AG09319 (cell line): ENCODE measurements at places on chromosomes 5 and 9.

GRCh38 chr5:94361832-94362796 is 256.3 kb downstream of the KIAA0825 start:
- DNase-seq, result no peak

GRCh38 chr9:761793-762560 is 79.5 kb upstream of the DMRT1 start:
- DNase-seq, result no peak

- no peak for DNase-seq
Measured at GRCh38 chr9:89498852-89499480, 1.1 kb upstream of the SEMA4D start.

GRCh38 chr5:174312641-174313040 is 267.1 kb downstream of the NSG2 start:
- DNase-seq, result no peak

- peak; percentile 49 for DNase-seq
Measured at GRCh38 chr5:135028791-135029476, 5.1 kb downstream of the PITX1 start.

DNA sequence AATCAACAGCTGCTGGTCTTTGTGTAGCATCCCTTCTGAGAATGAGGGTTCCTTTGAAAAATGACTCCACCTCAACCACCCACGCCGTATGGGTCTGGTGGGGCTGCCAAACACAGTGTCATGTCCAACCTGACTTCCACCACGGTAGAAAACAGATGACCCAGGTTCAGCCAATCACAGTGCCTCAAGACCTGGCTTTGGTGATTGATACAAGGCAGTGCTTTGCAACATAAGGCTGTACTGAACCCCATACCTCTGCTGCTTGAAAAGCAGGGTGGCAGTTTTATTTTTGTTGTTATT is 11.5 kb upstream of the TGFBR1 start:
- DNase-seq, result no peak

DNA sequence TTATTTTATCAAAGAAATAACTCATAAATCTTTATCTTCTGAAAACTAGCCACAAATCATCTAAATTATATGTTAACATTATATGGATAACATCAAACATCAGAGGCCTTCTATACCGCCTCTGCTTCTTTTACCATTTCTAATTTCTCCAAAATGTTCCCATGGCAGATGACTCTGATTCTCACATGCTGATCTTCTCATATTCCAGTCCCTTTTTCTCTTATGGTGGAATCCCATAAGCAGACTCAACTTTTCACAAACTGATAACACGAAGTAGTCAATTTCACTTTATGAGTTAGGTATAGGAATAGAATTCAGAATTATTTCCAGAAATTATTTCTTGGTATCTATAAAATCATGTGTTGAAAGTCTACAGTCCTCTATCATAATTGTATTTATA is 212.3 kb downstream of the ENC1 start:
- DNase-seq, result no peak

GRCh38 chr9:100111235-100111634 is 12.2 kb downstream of the INVS start:
- DNase-seq, result peak; percentile 91

DNA sequence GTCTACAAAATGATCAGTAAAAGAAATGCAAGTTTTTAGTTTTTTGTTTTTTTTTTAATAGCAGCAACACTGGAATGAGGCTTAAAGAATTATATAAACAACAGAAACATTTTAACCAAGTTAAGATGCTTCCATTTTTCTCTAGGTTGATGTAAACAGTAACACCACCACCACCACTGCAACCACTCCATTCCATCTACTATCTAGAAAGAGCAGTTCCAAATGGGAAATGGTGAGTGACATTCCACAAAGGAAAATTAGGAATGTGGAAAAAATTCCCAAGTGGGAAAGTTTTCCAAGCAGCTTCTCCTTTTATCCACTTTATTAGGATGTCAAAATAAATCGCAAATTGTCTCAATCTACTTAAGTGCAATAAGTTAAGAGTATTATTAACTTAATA is 32.6 kb downstream of the SLC38A9 start:
- DNase-seq, result no peak

DNA sequence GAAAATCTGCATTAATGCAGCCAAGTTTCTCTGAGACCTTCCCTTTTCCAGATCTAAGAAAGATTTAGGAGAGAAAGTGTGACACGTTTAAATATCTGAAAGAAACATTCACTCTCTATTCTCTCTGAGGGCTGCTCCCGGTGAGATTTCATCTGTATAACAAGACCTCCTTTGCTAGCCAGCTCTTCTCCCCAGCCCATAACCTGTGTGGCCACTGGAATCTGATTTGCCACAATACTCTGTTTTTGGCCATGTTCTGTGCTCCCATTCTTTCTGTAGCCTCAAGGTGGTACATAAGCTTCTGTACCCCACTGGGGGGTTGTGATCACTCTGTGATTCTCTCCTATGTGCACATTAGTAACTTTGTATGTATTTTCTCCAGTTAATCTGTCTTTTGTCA is 291.0 kb upstream of the SEMA6A start:
- DNase-seq, result no peak

- DNase-seq, result no peak
Measured at GRCh38 chr9:117864385-117865057, 160.3 kb downstream of the TLR4 start.

- DNase-seq, result no peak
Measured at GRCh38 chr9:111944241-111944866, 47.7 kb downstream of the UGCG start.

- DNase-seq, result no peak
Measured at GRCh38 chr9:121439711-121440664, 59.7 kb downstream of the GGTA1 start.

DNA sequence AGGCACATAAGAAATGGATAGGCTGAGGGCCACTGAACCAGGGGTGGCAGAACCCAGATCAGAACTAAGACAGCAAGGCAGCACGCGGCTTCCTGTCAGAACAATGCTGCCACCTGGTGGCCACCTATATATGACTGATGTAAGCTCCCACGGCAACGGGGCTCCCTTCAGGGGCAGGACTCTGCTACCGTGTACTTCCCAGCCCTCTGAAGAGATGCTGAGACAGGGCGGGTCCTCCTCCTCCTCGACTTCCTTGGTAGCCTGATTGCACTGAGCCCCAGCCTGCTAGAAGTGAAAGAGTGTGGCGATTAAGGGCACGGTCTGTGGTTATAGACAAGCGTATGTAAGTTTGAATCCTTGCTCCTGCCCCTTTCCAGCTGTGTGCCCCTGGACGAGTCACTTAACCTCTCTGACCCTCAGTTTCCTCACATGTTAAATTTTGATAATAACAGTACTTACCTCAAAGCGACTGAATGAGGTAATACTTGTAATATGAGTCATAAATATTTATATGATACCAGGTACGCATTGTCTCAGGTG is 13.3 kb downstream of the RPS14 start:
- DNase-seq, result peak; percentile 77

- DNase-seq, result no peak
Measured at GRCh38 chr5:102223542-102224477, 72.3 kb downstream of the SLCO4C1 start.

DNA sequence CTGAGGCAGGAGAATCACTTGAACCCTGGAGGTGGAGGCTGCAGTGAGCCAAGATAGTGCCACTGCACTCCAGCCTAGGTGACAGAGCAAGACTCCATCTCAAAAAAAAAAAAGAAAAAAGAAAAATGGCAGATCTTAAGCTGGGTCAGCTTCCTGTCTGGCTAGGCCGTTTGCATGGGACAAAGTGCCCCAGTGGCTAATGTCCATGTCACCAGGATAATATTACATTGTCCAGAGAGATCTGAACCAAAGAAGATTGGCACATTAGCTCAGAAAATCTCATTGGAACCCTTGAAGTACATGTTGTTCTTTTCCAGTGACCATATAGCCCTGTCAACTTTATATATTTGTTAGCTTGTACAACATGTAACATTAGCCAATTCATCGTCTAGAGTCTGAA is 59.2 kb upstream of the DAB2IP start:
- DNase-seq, result no peak

DNA sequence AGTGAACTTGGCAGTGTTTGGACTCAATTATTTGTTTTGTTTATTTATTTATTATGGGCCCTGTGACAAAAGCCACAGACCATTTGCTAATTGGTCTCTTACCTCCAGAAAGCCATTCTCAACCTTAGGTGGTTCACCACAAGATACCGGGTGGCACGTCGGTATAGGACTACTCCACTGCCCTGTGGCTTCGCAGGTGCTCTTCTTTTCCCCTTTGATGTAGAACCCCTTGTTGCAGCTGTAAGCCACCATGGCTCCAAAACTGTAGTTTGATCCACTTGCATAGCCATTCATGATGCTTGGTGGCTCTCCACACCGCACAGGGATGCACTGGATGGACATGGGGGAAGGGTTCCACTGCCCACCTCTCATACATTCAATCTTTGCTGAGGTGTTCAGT is 73.3 kb upstream of the TXNDC8 start:
- DNase-seq, result no peak

DNA sequence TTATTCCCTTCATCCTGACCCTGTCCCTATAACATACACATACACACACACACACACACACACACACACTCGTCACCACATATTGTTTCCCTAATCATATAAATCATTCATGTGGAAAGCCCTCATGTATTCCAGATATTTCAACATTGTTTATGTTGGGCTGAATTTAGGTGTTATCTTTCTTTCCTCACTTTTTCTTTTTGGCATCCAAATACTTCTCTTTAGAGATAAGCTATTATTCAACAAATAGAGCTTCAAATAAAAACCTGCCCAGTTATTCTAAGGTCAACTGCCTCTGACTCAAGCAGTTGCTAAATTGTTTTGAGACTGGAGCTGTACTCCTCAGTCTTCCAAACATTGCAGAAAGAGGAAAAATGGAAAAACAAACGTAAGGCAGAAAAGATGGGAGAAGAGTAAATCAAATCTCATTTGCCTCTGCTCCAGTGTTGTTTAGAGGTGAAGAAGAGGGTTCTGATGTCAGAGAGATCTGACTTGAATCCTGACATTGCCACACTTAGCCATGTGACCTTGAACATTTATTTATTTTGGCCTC is 215.7 kb downstream of the GAS1 start:
- peak; percentile 49 for DNase-seq

DNA sequence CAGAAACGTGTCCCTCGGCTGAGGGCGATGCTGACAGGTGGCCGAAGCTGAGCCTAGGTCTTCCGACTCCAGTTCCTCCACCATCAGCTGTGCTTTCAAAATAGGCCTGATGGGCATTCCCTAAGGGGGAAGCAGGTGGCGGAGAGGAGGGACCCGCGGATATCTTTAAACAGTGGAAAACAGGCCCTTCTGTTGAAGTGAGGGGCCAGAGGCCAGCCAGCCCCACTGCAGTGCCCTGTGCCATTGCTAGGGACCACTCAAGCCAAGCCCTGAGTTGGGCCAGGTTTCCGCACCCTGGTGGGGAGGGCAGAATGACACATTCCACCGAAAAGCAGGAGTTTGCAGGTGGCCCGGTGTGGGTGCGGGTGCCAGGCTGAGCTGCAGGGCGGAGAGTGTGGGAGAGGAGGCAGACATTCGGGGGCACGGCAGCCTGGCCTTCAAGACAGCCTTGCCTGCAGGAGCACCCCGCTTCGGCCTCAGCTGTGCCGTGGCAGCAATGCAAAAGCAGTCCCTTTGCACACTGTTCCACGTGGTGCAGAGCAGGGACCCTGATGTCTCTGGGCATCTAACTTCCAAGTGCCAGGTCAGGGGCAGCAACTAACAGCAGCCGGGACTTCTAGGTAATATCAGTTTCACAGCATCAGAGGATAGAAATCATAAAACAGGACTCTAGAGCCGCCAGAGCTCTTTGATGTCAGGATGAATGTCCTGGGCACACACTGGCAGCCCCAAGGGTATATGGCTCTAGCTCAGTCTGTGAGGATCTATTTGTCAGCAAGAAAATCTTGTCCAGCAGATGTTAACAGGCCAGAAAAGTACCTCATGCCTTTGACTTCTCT is 17.2 kb downstream of the HNRNPH1 start:
- no peak for DNase-seq

GRCh38 chr5:83035373-83036100 is 41.7 kb downstream of the TMEM167A start:
- no peak for DNase-seq

- DNase-seq, result no peak
Measured at GRCh38 chr5:34483442-34484033, 172.6 kb upstream of the RAI14 start.

GRCh38 chr5:142016556-142016955 is 3.7 kb upstream of the GNPDA1 start:
- no peak for DNase-seq

GRCh38 chr5:147901599-147902039 is 4.7 kb downstream of the C5orf46 start:
- DNase-seq, result no peak

DNA sequence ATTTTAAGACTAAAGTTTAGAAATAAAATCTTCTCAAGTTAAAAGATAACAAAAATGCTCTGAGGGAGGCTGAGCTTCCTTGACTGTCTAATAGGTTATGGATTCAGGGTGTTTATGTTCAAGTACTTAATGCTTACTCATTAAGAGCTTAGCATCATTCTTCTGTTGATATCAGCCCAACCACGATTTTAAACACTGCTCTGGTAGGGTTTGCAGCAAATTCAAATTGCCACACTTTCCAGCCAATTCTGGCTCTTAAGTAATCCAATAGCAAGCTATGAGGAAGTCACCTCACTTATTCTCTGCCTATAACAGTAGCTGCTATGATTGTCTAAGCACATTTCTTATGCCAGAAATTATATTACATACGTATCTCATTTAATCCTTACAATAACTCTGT is 191.0 kb upstream of the KIF2A start:
- DNase-seq, result peak; percentile 22

GRCh38 chr9:130981756-130982137 is 27.2 kb upstream of the LAMC3 start:
- no peak for DNase-seq
